ENCODE measurements at places on chromosomes 3 and 15. TPM values are rescaled to one million over a fixed set of nuclear protein-coding genes. Genes with fewer than 3 reads are reported as not detected.

Gene TEX9
- 3.8 TPM for total RNA-seq

Gene CCDC39
- 0.65 TPM for total RNA-seq

Gene BSN
- total RNA-seq = 0.48 TPM

Gene XCR1
- 0.14 TPM for total RNA-seq

Gene LIPH
- not detected for total RNA-seq

Gene RGMA
- 20.3 TPM for total RNA-seq

Gene KLHL6
- 2.0 TPM for total RNA-seq

Gene THPO
- 0.71 TPM for total RNA-seq

Gene CP
- total RNA-seq = 41.3 TPM

Gene DNASE1L3
- 7.5 TPM for total RNA-seq

Gene KCNMB2
- total RNA-seq = not detected

Gene ROPN1
- not detected for total RNA-seq

Gene CCR9
- total RNA-seq = not detected

Gene ADIPOQ
- 1.9 TPM for total RNA-seq
